ENCODE measurements at places on chromosomes 2 and 18.

GRCh38 chr18:54217624-54218023 is 6.8 kb downstream of the MBD2 start:
- no peak for DNase-seq

DNA sequence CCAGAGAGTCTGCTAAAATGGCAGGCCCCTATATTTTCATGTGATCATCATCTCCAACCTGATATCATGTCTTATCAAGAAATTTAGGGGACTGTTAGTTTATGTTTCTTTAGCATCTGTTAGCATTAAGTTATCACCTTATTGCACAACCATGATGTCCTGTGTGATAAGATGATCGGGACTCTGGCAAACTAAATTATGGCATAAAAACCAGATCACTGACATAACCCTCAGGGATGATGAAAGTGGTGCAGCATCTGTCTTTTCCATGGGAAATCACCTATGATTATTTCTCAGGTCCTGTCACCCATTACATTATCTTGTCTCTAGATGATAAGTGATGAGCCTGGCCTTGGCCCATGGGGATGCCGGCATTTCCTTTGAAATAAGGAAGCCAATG is 458.6 kb upstream of the DCC start:
- no peak for DNase-seq

DNA sequence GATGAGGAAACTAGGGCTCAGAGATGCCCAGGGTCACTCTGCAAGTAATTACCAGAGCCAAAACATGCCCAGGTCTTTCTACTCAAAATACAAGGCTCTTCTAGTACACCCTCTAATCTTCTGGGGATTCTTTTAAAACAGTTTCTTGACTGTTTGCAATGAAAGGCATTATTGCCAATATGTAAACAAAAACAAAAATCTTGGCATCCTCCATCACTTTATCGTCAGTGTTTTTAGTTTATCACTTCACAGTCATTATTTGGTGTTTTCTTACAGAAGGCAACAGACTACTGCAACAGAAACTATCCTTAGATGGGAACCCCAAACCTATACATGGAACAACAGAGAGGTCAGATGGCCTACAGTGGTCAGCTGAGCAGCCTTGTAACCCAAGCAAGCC is 71.0 kb downstream of the KCTD18 start:
- no peak for DNase-seq

DNA sequence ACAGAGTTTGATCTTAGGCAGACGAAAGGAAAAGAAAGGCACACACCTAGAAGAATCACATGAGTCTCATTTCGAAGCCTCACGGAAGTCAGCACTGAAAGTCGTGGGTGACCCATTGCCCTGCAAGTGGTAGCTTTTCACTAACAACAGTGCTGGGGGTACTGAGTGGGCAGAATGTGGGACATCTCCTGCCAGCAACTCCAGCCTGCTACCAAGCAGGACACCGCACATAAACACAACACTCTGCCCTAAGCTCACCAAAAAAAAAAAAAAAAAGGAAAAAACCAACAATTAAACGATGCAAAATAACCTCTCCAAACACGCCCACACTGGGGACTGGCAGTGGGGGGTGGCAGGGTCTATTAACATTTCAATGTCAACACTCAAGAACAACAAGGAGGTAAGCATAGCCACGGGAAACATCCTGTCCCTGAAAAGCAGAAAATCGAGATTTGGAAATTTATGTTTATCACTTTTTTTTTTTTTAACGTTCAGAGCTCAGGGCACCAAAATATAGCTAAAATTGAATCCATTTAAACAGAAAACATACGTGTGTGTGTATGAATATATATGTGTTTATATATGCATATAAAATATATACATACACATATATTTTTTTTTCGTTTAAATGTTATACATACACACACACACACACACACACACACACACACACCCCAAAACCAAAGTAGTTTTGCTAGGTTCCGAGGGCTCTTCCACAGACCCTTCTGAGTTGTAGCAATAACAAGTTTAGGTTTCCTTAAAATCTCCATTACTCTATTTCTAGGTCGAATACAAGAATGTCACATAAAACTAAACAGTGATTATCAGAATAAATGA is 2.2 kb downstream of the INO80D start:
- no peak for DNase-seq

DNA sequence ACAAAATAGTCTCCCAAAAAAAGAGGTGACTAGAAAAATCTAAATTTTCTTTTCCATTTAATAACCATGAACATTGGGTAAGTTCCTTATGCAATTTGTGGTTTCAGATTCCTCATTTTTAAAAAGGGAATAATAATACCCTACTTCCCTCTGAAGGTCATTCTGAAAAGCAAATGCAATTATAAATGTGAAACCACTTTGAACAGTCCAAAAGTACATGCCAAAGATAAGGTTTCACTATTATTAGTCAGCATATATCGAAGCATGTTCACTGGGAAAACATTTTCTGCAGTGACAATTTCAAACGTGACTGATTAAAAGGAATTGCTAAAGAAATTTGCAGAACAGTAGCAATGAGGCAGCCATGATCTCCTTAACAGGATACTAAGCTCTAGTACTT is 100.1 kb upstream of the RNF152 start:
- DNase-seq, result no peak

- DNase-seq, result no peak
These were observed 46.6 kb upstream of the ZBTB7C start for GRCh38 chr18:48455555-48456478.

- no peak for DNase-seq
These were observed 30.0 kb downstream of the ZNF638 start for GRCh38 chr2:71361631-71362030.

DNA sequence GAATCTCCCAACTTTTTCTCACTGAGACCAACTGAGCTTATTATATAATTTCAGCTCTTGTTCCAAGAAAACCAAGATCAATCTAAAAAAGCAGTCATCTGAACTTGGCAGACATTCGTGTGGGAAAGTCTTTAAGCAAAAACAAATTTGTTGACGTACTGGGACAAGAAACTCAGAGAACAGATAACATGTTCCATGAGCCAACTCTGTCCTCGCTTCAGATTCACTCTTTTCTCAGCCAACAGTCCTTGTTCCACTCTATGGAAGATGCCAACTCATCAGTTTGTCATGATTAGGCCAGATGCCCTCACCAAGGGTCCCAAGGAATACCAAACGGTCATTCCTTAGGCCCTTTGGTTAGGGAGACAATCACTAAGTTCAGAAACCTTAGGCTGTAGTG is 224.2 kb upstream of the CTAGE1 start:
- no peak for DNase-seq

GRCh38 chr2:13009027-13009642 is 292.4 kb downstream of the TRIB2 start:
- DNase-seq, result no peak

DNA sequence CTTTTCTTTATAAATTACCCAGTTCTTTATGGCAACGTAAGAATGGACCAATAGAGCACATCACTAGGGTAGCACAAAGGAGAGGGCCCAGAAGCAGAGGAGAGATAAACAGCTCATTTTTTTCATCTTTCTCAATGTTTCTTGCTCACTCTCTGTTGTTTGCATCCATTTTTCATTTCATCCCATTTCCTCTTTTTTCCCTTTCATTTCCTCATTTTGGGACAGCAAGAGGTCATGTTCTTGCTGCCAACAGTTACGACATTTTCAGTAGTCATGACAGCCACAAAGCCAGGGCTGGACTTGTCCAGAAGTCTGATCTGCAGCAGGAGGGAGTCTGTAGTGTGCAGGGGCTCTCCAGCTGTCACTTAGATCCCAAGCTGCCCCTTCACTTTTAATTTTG is 52.7 kb upstream of the CYP1B1 start:
- no peak for DNase-seq

GRCh38 chr2:203543898-203544328 is 8.8 kb upstream of the RAPH1 start:
- no peak for DNase-seq

DNA sequence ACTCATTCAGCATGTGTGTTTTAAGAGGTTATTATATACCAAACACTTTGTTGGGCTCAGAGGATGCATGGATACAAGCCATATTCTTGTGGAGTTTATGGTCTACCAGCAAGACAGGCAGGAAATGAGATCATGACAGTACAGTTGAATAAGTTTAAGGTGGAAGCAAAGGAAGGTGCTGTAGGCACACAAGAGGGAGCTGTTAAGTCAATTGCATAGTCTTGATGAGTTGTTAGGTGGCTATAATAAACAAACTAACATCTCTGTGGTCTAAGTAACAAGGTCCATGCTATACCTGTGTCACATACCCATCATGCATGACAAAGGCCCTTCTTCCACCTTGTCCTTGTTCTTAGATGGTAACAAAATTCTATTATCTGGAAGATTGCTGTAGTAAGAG is 538.3 kb downstream of the CNTNAP5 start:
- no peak for DNase-seq

DNA sequence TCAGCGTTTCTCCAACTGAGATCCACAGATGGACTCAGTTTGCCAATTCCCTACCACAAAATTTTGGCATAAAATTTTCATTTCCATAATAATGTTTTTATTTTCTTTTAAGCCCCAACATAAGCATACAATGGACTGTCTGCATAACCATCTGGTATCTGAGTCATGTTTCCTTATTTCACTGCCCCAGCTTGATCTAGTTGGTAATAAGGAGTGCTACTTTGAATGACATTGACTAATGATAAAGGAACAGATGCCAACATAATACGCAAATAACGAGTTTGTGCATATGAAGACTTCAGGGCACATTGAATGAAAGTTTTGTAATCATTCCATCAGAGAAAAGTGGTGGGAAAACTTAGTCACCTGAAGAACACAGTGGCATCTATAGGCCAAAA is 8.8 kb upstream of the MBD2 start:
- DNase-seq, result no peak

GRCh38 chr18:74840492-74841167 is 243.0 kb downstream of the ZNF407 start:
- no peak for DNase-seq

GRCh38 chr2:212007972-212008371 is 530.6 kb downstream of the ERBB4 start:
- no peak for DNase-seq
